DMS53 (cell line): ENCODE measurements at places on chromosomes 2 and 18.
A peak's percentile ranks its signal among the peaks of the same experiment; 100 is the strongest.

- no peak for DNase-seq
Observed at GRCh38 chr2:98245491-98245890, 100.8 kb upstream of the CNGA3 start.

GRCh38 chr2:237885111-237885930 is 25.9 kb downstream of the RAMP1 start:
- DNase-seq: no peak

DNA sequence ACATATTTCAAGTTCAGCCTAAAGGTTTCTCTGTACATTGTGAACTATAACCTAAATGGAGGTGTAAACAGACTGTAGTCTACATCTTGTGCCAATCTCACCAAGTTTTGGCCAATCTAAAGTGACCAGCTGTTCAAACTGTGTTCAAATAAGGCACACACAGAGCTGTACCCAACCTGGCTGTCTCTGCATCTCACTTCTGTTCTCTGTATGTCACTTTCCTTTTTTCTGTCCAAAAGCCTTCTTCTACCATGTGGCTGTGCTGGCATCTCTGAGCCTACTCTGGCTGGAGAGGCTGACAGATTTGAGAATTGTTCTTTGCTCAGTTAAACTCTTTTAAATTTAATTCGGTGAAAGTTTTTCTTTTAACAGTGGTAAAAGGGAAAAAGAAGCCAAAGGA is 817.9 kb downstream of the SOCS6 start:
- peak; percentile 41 for DNase-seq

DNA sequence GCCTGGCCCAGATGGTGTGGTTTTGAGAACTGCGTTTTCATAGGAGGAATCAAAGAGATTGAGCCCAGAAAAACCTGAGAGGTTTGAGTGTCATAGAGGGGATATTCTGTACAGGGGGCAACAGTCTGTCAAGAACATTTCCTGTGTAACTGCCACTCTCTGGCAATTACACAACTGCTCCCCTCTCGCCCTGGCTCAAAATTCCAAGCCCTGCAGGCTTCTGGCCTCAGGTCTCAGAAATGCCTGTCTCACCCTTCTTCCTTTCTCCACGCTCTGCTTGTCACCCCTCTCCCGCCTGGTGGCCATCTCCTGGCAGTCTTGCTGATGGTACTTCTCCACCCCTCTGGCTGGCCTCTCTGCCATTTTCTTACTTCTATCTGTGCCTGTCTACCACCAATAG is 4.0 kb downstream of the VAMP5 start:
- no peak for DNase-seq

- DNase-seq: no peak
Observed at GRCh38 chr2:25928668-25929067, 50.4 kb upstream of the ASXL2 start.

DNA sequence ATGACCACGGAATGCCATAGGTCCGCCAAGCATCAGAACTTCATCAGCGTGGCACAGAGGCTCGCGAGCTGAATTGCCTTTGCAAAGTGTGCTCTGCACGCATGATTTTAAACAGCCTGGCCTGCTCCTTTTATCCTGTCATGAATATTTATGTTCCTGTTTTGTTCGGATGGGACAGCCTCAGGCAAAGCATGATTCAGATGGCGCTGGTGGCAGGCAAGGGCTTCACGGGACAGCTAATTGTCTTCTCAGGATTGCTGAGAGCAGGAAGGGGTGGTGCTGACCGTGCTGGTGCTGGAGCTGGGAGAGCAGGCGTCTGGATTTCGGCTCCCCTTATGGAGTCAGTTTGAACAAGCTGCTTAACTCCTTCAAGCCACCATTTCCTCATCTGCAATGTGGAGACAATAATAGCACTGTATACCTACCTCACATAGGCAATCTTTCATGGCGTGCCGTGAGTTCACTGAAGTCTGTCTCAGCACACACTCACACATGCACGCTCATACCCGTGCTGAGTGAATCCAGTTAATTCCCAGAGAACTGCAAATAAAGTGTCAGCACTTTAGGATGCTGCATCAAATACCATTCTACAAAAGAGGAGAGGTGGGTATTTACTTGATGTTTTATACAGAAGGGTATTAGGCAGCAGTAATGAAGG is 79.7 kb upstream of the APCDD1 start:
- no peak for DNase-seq

GRCh38 chr2:126049461-126049860 is 606.5 kb upstream of the GYPC start:
- DNase-seq: no peak

- no peak for DNase-seq
Observed at GRCh38 chr2:20401489-20401835, 45.4 kb upstream of the RHOB start.

- no peak for DNase-seq
Observed at GRCh38 chr2:120390381-120391055, 44.6 kb downstream of the INHBB start.

GRCh38 chr2:113078350-113078839 is 10.6 kb downstream of the IL1F10 start:
- DNase-seq: peak; percentile 31
